ENCODE measurements at places on chromosomes 7 and 10.
A peak's percentile ranks its signal among the peaks of the same experiment; 100 is the strongest.

DNA sequence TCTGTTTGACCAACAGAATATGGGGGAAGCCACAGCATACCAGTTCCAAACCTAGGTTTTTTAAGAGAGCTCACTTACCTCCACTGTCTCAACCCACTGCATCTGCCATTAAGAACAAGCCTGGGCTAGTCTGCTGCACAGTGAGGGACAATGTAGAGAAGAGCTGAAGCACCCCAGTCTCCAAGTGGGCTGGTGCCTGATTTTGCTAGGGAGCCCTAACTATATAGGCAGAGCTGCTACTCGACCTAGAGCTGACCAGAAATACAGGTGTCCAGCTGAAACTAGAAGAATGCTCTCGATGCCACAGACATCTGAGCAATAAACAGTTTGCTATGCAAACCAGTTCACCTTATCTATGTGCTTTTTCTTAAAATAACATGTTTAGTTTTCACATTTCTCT is 106.9 kb upstream of the BET1 start:
- DNase-seq, result no peak

- DNase-seq, result no peak
Measured at GRCh38 chr10:30398788-30399187, 35.2 kb upstream of the MAP3K8 start.

- DNase-seq, result no peak
Measured at GRCh38 chr10:93115661-93116383, 42.1 kb downstream of the CYP26A1 start.

- DNase-seq, result no peak
Measured at GRCh38 chr7:14521183-14521582, 381.4 kb downstream of the DGKB start.

DNA sequence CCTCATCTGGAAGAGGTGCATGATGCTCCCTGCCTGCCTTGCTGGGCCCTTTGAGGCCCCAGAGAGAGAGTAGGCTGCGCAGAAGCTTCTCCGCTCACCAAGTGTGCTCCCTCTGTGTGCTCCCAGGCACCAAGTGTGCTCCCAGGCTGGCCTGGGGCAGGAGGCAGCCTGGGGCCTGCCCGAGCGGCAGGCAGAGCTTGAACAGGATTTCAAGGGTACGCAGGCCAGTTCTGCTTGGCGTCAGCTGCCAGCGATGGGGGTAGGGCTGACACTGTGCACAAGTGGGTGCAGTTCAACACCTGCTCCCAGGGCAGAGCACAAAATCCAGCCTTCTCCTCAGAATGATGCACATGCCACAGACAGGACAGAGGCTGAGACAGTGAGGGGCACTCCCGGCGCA is 119.7 kb downstream of the FAM53B start:
- DNase-seq, result no peak

- DNase-seq, result no peak
Measured at GRCh38 chr7:140501966-140502365, 22.7 kb upstream of the MKRN1 start.

DNA sequence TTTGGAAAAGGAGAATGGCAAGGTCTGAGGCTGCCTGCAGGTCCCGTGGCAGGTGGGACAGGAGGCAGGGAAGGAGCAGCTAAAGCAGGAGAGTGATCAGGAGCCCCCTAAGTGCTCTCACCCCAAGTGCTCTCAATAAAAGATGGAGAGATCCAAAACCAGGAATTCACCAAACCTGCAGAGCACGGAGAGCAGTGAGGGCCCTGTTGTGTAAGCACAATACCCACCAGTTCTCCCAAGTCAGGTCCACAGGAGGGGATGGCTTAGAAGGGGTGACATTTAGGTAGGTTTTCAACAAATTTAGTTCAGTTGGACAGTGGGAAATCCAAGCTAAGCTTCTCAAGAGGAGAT is 40.8 kb downstream of the GNA12 start:
- DNase-seq, result no peak

- DNase-seq, result peak; percentile 94
Measured at GRCh38 chr7:114944745-114945625, 23.1 kb downstream of the MDFIC start.

- no peak for DNase-seq
Measured at GRCh38 chr7:82360591-82361368, 82.8 kb downstream of the CACNA2D1 start.

- no peak for DNase-seq
Measured at GRCh38 chr7:18607025-18607424, 111.5 kb downstream of the HDAC9 start.

GRCh38 chr10:62491597-62491996 is 117.4 kb downstream of the ZNF365 start:
- DNase-seq, result no peak
